ENCODE measurements at places on chromosomes 11 and 22. TPM values are rescaled to one million over a fixed set of nuclear protein-coding genes. Genes with fewer than 3 reads are reported as not detected.

Gene PAMR1
- total RNA-seq: 512 TPM

Gene SLC25A18
- total RNA-seq: under 0.01 TPM

Gene GAB4
- total RNA-seq: not detected

Gene INCENP
- total RNA-seq: 51.4 TPM

Gene RGL4
- not detected for total RNA-seq

Gene SLC22A6
- not detected for total RNA-seq

Gene AMOTL1
- total RNA-seq: 31.5 TPM

Gene APOBEC3A
- total RNA-seq: not detected

Gene GAL3ST1
- 0.11 TPM for total RNA-seq

Gene APOL4
- 0.12 TPM for total RNA-seq
